Stimulated activated CD4-positive, alpha-beta T cell treated with anti-CD3 and anti-CD28 coated beads, Interleukin-2, amount 100 ng/mL, for 24 hours (primary cell): ENCODE measurements at places on chromosomes 3 and 15.

- no peak for DNase-seq
These were observed 42.7 kb downstream of the CCNL1 start for GRCh38 chr3:157117206-157117605.

GRCh38 chr3:8875836-8876235 lies 87.4 kb downstream of the RAD18 start:
- DNase-seq, result no peak

DNA sequence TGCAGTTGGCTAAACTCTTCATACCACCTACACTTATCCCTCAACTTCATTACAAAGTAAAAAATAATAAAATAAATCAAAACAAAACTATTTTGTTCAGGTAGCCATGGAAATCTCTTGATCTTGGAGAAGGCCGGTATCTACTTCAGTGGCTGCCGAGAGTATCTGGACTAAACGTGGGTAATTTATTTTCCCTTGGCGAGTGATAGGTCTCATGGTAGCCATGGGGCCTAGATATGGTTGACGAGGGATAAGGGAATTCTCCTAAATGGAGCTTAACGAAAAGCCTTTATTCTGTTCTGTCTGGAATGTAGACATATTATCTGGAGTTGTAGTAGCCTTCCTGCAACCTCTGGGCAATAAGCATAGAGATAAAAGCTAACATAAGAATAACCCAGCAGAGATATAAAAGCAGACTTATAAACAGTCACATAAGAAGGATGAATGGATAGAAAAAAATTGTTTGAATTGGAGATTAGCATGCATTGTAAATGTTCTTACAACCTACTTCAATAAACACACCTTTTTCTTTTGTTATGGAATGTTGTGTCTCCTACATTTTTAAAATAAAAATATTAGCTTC lies 281.3 kb upstream of the ARRDC4 start:
- no peak for DNase-seq

- DNase-seq, result peak; percentile 57
These were observed 557 bp downstream of the DENND4A start for GRCh38 chr15:65791335-65792137.
